Stimulated activated CD4-positive, alpha-beta T cell treated with anti-CD3 and anti-CD28 coated beads, Interleukin-2, amount 100 ng/mL, for 24 hours (primary cell): ENCODE measurements at places on chromosomes 2 and 18.

- no peak for DNase-seq
Observed at GRCh38 chr18:48084858-48085257, 154.4 kb upstream of the SMAD2 start.

DNA sequence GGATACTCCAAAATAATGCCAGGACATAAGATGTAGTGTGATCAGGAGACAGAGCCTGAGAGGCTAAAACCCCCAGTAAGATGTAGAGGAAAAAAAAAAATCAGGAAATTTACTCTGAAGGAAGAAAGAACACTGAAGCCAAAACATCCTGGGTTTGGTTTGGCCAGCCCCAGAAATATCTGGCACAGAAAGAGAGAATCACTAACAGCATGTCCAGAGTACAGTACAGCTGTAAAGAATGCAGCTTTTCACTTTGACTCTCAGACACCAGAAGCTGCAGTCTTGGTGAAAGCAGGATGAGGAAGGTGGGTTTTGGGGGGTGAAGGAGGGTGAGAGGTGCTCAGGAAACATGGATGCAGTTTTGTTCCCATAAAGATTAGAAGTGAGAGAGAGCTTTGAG, 1577.7 kb upstream of the ACVR2A start:
- DNase-seq: no peak

- DNase-seq: no peak
Observed at GRCh38 chr18:74457725-74458421, 765 bp upstream of the DIPK1C start.

- DNase-seq: no peak
Observed at GRCh38 chr18:80234398-80234797, 12.9 kb downstream of the PARD6G start.

DNA sequence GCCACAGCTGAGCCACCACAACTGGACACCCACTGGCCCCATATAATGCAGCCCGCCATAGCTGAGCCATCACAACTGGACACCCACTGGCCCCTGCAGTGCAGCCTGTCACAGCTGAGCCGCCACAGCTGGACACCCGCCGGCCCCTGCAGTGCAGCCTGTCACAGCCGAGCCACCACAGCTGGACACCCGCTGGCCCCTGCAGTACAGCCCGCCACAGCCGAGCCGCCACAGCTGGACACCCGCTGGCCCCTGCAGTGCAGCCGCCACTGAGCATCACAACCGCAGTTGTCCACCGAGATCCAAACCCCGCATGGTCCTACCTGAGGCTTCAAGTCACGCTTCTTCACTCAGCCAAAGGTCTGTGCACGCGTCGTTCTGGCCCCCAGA, 134.2 kb downstream of the PXDN start:
- DNase-seq: no peak

GRCh38 chr2:129717560-129718130, 261.8 kb upstream of the RAB6C start:
- no peak for DNase-seq

GRCh38 chr2:157480182-157480961, 36.5 kb upstream of the CYTIP start:
- peak; percentile 51 for DNase-seq

GRCh38 chr2:121245120-121245820, 39.7 kb downstream of the TFCP2L1 start:
- DNase-seq: no peak
